ENCODE measurements at places on chromosomes 11 and 22.

DNA sequence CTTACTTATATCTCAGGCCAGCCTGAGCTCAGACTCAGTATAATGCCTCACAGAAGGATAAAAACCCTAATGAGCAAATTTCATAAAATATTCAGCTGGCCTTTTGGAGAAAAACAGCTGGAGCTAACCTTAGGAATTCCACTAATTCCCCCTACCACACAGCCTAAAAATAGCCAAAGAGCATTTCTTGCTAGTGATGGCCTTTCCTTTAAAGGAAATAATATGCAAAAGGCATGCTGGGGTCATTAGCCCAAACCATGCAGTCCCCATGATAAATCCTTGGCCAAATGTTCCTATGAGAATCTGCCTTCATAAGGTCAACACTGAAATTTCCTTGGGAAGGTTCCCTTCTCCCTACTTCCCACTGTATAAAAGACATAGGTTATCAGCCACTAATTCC, 38.2 kb downstream of the SYTL2 start:
- DNase-seq, result no peak

DNA sequence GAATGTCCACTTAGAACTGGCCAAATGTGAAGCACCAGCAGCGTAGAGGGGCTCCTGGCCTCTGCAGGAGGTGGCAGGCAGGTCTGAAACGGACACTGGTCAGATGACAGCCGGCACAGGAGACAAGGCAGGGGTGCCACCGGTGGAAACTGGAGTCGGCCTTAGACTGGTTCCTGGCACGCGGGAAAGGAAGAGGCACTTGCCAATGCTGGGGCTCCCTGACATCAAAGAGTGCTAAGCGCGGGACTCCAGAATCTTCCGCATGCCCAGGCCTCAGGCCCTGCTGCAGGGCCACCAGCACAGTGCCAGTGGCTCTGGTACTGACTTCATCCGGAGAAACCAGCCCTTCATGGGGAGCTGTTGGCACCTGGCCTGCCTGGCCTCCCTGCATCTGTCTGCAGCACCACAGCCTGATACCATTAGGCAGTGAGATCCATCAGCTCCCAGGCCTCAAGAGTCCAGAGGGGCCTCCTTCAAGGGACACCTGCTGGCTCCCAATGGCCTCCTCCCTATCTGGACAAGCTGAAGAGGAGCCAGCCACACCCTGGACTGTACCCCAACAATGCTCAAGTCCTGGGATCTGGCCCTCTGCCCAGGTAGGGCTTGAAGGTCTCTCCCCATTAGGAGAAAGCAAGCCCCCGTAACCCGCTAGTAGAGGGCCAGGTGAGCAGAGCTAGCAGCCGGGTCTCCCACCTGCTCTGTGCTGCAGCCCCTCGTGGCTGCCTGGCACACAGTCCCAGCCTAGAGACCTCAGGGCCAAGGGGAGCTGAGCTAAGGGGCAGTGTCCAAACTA, 29.7 kb upstream of the GNB1L start:
- DNase-seq, result no peak

DNA sequence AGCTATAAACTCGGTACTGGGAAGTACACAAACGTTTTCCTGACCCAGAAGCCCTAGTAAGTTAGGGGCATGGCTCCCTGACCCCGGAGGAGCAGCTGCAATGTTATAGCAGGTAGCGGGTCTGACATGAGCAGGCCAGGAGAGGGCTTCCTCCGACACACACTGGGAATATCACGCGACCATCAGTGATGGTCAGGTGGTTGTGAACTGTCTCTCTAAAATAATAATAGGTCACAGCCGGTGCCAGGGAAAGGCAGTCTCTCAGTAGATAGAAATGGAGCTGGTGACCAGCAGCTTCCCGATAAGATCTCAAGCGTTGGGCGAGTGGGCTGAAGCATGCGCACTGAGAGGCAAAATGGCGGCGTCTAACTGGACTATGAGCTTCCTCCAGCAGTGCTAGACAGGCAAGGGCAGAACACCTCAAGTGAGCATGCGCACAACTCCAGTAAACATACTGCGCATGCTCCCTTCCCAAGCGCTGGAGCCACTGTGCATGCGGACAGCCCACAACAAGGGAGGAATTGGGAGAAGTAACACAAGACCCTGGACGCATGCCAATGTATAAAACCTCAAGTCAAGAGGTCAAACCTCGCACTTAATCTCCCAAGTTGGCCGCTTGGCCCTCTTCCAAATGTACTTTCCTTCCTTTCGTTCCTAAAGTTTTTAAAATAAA, 22.3 kb upstream of the TESMIN start:
- no peak for DNase-seq

GRCh38 chr11:116114198-116114651, 610.0 kb upstream of the CADM1 start:
- DNase-seq, result no peak

DNA sequence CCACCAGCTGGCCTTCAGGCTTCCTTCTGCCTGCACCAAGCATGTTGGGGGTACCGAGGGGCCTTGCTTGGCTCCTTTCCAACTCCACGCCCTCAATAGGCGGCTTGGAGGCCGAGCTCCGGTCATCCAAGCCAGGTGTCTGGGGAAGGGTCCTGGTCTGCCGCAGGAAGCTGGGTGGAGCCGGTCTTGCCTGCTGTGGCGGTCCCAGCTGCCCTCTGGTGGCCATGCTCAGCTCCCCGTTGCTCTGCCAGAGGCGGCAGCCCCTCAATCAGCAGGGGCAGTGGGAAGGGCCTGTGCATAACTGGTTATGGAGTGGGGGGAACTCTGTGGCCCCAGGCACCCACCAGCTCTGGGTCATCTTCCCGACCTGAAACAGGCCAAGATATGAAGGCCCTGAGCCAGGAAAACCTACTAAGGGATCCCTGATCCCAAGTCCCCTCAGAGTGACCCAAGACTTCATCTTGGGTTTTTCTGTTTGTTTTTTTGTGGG, 3.2 kb downstream of the ARVCF start:
- DNase-seq, result no peak
